Progenitor cell of endocrine pancreas (in vitro differentiated cells): ENCODE measurements at places on chromosomes 3 and 15. TPM values are rescaled to one million over a fixed set of nuclear protein-coding genes. Genes with fewer than 3 reads are reported as not detected.

The TRIM71 gene
- 61.3 and 61.6 TPM in 2 replicates for total RNA-seq

The KLHL40 gene
- not detected in 2 replicates for total RNA-seq

The GCNT3 gene
- total RNA-seq: 4.6 and 5.6 TPM in 2 replicates

The MYZAP gene
- total RNA-seq: 11.5 and 11.9 TPM in 2 replicates

The C3orf80 gene
- 0.38 and 0.50 TPM in 2 replicates for total RNA-seq

The SCAANT1 gene
- not detected in 2 replicates for total RNA-seq

The GNAI2 gene
- 158 and 171 TPM in 2 replicates for total RNA-seq

The CHST13 gene
- total RNA-seq: 0.36 and 0.71 TPM in 2 replicates

The STRA6 gene
- 17.9 and 34.7 TPM in 2 replicates for total RNA-seq

The GOLGA6L7 gene
- not detected in 2 replicates for total RNA-seq

- no peak overlapping the region for H3K27ac ChIP-seq
- H3K4me3 ChIP-seq: no peak overlapping the region
- peaks cover 6% of the 10 kb centered on the region for H3K4me1 ChIP-seq
- no peaks in the 10 kb centered on the region for H3K36me3 ChIP-seq
- DNase-seq: no peak
Observed at GRCh38 chr15:33506781-33507296, 196.1 kb downstream of the RYR3 start.

DNA sequence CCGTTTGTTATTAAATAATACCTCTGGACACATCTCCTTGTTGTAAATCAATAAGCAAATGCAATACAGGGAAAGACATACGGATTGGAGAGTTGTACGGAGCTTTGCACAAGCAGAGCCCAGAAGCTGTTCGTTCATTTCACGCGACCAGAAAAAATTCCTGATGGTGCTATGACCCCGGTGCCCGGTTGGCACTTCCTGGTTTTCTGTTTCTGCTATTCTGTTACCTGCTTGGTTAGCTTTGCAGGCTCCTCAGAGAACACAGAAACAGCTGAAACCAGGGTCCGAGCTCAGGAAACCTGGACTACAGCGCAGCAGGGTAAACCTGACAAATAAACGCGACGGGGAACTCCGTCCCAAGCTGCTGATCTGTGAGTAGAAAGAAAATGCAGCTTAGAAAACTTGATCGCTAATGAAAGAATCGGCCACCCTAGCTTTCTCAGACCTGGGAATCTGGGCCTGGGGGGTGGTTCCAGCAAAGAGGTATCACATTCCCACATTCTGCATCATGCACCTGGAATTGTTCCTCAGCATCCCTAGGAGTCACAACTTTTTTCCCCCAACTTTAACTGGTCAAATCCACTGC is 845 bp downstream of the CNTN3 start:
- H3K36me3 ChIP-seq: no peaks in the 10 kb centered on the region
- H3K4me1 ChIP-seq: peaks cover 15% of the 10 kb centered on the region
- no peak for DNase-seq

GRCh38 chr15:79185199-79185598 is 94.6 kb upstream of the RASGRF1 start:
- no peak overlapping the region for H3K4me3 ChIP-seq
- H3K27ac ChIP-seq: no peak overlapping the region
- H3K36me3 ChIP-seq: no peaks in the 10 kb centered on the region
- H3K4me1 ChIP-seq: no peaks in the 10 kb centered on the region

- H3K4me1 ChIP-seq: peaks cover 9% of the 10 kb centered on the region
- H3K4me3 ChIP-seq: no peak overlapping the region
- H3K27ac ChIP-seq: no peak overlapping the region
- H3K27me3 ChIP-seq: peaks cover 25% of the 10 kb centered on the region
- no peaks in the 10 kb centered on the region for H3K36me3 ChIP-seq
Observed at GRCh38 chr3:4866866-4867265, 112.4 kb upstream of the BHLHE40 start.

DNA sequence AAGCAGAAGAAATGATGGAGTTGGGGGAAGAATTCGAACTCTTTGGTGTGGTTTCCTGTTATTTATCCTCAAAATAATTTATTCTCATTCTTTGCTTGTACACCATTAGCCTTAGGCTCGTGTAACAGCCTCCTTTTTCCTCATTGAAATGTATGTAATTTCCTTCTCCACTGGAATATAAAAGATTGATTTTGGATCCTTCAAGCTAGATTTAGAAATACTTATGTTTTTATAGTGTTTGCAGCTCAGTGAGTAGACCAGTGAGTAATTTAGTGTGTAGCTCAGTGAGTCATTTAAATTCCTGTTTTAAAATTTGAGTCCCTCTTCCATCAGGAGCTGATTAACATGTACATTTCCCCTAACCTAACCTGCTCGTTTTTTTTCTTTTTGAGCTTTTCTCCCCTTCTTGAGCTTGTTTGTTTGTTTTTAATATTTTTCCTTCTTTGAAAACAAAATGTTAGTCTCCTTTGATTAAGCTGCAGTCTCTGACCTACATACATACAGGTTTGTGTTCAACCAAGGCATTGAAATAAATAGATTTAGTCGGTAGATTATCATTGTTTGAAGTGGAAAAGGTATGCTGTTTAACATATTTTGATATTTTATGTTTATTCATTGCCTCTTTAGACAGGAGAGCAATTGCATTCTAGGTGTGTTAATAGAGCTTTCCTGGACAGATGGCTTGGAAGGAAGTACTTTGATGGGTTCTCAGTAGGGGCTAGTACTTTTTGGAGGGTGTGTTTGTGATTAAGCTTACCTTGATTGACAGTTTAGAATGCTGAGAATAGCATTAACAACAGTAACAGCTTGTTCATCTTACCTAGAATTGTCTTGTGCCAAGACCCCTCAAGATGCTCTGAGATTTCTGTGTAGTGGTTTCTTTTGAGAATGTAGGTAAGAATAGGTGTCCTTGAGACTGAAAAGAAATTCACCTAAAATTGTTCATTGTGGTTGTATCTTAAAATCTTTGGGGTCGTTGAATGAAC is 5.9 kb downstream of the USP3 start:
- peaks cover 49% of the 10 kb centered on the region for H3K4me1 ChIP-seq
- H3K4me3 ChIP-seq: no peak overlapping the region
- no peaks in the 10 kb centered on the region for H3K36me3 ChIP-seq
- no peaks in the 10 kb centered on the region for H3K27me3 ChIP-seq

GRCh38 chr15:75844629-75845335 is 1.5 kb downstream of the UBE2Q2 start:
- peak overlapping the region; percentile 96 for H3K27ac ChIP-seq
- no peak for DNase-seq
- H3K27me3 ChIP-seq: peaks cover 19% of the 10 kb centered on the region
- peaks cover 40% of the 10 kb centered on the region for H3K4me1 ChIP-seq
- H3K36me3 ChIP-seq: peaks cover 3% of the 10 kb centered on the region

DNA sequence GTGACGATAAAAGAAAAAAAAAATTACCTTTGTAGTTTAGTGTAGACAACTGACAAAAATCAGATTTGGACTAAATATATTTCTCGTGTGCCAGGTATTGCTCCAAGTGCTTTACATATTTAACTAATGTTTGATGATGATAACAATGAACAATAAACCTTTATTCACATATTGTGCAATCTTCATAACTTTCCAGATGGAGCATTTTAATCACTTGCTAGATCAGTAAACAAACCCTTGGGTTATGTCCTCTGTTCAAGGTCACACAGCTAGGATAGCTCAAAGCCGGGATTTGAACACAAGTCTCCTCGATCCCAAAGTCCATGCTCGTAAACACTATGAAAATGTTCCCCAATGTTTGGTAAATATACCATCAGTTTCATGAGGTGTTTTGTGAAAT is 14.5 kb downstream of the NCEH1 start:
- H3K4me1 ChIP-seq: peaks cover 7% of the 10 kb centered on the region
- no peak overlapping the region for H3K4me3 ChIP-seq
- H3K27ac ChIP-seq: no peak overlapping the region
- H3K27me3 ChIP-seq: no peaks in the 10 kb centered on the region
- no peaks in the 10 kb centered on the region for H3K36me3 ChIP-seq
- no peak for DNase-seq

- peaks cover 13% of the 10 kb centered on the region for H3K27me3 ChIP-seq
- H3K4me1 ChIP-seq: peaks cover 21% of the 10 kb centered on the region
- DNase-seq: no peak
- no peak overlapping the region for H3K27ac ChIP-seq
- peaks cover 15% of the 10 kb centered on the region for H3K36me3 ChIP-seq
Observed at GRCh38 chr3:195715134-195715533, 5.6 kb upstream of the MUC20 start.

- H3K36me3 ChIP-seq: peaks cover 18% of the 10 kb centered on the region
- peak overlapping the region; percentile 92 for H3K27ac ChIP-seq
- DNase-seq: peak; percentile 11
- H3K4me3 ChIP-seq: no peak overlapping the region
- H3K27me3 ChIP-seq: no peaks in the 10 kb centered on the region
Observed at GRCh38 chr3:190644035-190644434, 130.2 kb downstream of the IL1RAP start.

- peaks cover 16% of the 10 kb centered on the region for H3K4me1 ChIP-seq
- H3K4me3 ChIP-seq: no peak overlapping the region
- no peaks in the 10 kb centered on the region for H3K36me3 ChIP-seq
- H3K27ac ChIP-seq: peak overlapping the region; percentile 60
- no peak for DNase-seq
Observed at GRCh38 chr3:184716622-184717398, 4.9 kb upstream of the MAGEF1 start.

DNA sequence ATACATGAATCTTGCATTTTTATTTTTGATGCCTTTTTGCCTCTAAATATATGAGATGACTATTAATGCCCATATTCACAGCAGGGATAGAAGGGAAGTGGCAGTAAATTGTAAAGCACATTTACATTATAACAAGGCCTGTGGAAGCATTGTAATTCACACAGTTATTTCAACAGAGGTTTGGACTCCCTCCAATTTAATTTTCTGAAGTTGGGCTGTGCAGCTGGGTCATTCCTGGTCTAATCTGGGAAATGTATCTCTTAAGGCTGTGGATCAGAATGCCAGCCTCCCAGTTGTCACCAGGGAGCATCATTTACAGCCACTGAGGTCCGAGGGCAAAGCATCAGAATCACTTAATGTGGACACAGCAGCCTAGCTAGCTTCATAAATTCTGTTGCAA is 434.5 kb downstream of the MFSD1 start:
- no peaks in the 10 kb centered on the region for H3K36me3 ChIP-seq
- DNase-seq: no peak
- no peak overlapping the region for H3K27ac ChIP-seq
- H3K4me1 ChIP-seq: no peaks in the 10 kb centered on the region
- no peak overlapping the region for H3K4me3 ChIP-seq

DNA sequence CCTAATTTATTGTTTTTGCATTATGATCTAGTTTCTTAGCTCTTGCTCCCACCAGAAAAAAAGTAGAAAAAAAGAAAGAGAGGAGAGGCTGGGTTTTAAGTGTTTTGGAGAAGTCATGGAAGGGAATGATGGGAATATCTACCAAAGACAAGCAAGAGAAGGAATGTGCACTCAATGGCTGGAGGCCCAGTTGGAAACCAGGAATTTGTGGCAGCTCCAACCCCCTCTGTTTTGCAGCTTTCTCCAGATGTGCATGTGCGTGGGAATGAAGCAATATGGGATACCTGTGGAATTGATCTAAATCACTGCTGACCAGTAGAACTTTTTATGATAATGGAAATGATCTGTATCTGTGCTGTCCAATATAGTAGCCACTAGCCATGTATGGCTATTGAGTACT is 27.1 kb downstream of the EIF2AK4 start:
- no peak overlapping the region for H3K27ac ChIP-seq
- no peak overlapping the region for H3K4me3 ChIP-seq
- H3K27me3 ChIP-seq: no peaks in the 10 kb centered on the region
- H3K4me1 ChIP-seq: no peaks in the 10 kb centered on the region
- H3K36me3 ChIP-seq: peaks cover 13% of the 10 kb centered on the region
